Coronary artery (tissue), 2 donors: ENCODE measurements at places on chromosomes 7 and 10.

- no peak for DNase-seq
Observed at GRCh38 chr10:42878134-42878820, 95.7 kb downstream of the BMS1 start.

GRCh38 chr7:141076377-141076776 is 2.5 kb downstream of the TMEM178B start:
- no peak for DNase-seq

GRCh38 chr10:82515256-82515655 is 640.3 kb downstream of the NRG3 start:
- no peak for DNase-seq

- no peak for DNase-seq
Observed at GRCh38 chr10:95542330-95542729, 18.8 kb downstream of the SORBS1 start.

- DNase-seq: no peak
Observed at GRCh38 chr10:51251110-51251509, 176.8 kb downstream of the PRKG1 start.

GRCh38 chr10:77643795-77644468 is 6.3 kb upstream of the KCNMA1 start:
- DNase-seq: no peak

DNA sequence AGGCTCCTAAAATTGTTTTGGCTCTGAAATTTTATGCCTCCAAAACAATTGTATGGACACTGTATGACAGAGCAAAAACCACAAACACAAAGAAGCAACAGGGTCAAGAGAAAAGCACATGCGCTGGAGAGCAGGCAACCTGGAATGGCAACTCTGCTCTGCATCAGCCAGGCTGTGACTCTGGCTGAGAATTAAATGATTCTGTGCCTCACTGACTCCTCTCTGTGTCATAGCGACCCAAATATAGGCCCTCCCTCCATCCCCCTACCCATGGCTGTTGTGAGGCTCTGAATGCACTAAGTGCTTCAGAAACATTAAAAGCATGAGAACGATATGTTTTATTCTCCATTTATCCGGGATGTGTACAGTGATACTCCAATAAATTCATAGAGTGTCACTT is 24.9 kb upstream of the NEBL start:
- no peak for DNase-seq

GRCh38 chr7:2551418-2551817 is 3.9 kb downstream of the BRAT1 start:
- DNase-seq: no peak
